ENCODE measurements at places on chromosomes 7 and 10.

DNA sequence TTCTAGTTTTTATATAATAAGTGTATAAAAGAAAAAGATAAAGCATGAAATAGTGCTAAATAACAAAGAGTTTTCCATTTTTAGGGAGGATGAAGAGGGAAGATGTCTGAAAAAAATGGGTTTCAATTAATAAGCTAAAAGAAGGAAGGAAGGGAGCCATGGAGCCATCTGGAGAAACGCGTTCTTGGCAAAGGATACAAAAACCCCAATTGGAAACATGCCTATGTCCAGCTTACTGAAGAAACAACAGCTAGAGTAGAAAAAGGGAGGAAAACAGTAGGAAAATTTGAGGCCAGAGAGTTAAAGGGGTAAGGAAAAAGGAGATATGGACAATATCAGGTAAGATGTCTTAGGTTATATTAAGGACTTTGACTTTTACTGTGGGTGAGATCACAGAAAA is 416.2 kb upstream of the GHITM start:
- no peak for DNase-seq

GRCh38 chr7:52209614-52210013 is 825.8 kb upstream of the POM121L12 start:
- no peak for DNase-seq

DNA sequence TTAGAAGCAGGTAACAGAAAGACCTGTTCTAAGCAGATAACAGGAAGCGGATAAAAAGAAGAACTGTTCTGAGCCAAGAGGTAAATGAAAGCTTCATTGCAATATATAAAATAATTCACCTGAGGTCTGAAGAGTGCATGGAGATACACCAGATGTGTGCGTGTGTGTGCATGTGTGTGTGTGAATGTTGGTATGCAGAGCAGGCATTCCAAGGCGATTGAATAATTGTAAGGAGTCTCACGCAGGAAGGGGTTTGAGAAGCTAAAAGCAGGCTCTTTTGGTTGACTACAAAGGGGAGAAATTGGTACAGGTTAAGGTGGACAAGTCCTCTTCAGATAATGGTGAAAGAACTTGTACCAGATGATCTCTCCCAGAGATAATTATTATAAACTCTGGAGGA is 450.6 kb downstream of the DNAJB9 start:
- no peak for DNase-seq

- peak; percentile 70 for DNase-seq
These were observed 20.6 kb downstream of the CLRN3 start for GRCh38 chr10:127872011-127872761.

DNA sequence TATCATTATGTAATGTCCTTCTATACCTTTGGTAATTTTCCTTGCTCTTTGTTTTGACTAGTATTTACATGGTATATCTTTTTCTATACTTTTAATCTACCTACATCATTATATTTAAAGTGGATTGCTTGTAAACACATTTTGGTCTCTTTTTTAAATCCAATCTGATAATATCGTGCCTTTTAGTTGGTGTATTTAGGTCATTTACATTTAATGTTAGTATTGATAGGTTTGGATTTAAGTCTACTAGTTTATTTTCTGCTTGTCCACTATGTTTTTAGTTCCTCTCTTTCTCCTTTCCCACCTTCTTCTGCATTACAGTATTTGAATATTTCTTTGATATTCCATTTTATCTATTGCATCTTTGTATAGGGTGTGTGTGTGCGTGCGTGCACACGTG is 95.4 kb downstream of the HIBADH start:
- no peak for DNase-seq

GRCh38 chr10:94108200-94108599 is 114.5 kb downstream of the PLCE1 start:
- no peak for DNase-seq

DNA sequence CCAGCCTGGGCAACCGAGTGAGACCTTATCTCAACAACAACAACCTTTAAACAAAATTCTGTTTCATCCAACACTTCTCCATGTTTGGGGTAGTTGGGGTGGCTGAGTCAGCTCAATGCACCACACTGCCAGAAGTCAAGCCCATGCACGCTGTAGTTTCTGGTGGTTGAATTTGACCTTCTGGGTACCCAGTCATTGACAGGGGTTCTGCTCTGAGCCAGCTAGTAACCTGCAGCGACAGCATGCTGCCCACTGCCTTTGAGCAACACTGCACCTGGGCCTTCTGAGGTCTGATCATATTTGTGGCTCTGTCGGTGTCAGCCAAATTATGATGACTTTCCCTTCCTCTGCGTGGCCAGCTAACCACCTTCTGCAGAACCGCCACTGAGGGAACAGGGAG is 84.6 kb upstream of the ZNF438 start:
- DNase-seq = no peak

DNA sequence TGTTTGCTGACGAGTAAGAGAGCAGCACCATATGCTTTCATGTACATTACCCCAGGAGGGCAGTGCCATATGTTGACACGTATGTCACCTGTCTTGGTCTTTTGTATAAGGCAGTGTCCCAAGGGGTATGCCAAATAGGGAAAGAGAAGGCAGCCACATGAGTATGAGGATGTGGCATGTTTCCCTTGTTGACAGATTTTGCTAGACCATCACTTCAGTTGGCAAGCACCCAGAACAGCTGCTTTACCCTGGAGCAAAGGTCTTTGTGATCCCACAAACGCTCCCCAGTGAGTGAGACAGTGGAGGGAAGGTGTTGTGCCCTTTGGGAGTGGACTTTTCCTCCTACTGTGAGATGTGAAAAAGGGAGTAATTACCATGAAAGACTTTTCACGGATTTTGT is 350.1 kb downstream of the ETV1 start:
- no peak for DNase-seq

- no peak for DNase-seq
These were observed 74.5 kb upstream of the LEP start for GRCh38 chr7:128166603-128167041.

DNA sequence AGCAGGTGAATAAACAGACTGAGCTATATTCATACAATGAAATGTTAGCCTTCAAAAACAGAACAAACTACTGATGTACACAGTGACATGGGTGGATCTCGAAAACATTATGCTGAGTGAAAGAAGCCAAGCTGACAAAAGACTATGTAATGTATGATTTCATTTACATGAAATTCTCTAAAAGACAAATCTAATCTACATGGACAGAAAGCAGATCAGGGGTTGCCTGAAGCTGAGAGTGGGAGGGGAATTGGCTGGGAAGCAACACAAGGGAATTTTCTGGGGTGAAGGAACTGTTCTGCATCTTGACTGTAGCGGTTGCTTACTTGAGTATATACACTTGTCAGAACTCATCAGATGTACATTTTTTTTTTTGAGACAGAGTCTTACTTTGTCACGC is 121.7 kb upstream of the SVIL start:
- DNase-seq = no peak

GRCh38 chr10:130763071-130763470 is 548.5 kb downstream of the TCERG1L start:
- DNase-seq = no peak

DNA sequence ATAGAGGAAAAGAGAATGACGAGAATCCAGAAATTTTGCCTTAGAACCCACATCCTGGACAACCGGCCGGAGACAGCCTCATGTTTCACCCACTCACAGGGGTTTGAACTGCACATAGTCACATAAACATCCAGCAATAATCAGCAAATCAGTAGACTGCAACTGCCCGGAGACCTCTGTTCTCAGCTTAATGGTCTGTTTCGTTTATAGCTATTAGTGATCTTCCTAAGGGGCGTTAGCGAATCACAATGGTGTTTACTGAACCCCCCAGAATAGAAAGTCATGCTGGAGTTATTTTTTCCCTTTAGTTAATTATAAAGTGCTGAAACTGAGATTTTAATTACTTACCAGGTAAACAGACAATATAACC is 98.4 kb downstream of the SFMBT2 start:
- DNase-seq = no peak

GRCh38 chr7:19557726-19558465 is 150.9 kb downstream of the POLR1F start:
- no peak for DNase-seq

DNA sequence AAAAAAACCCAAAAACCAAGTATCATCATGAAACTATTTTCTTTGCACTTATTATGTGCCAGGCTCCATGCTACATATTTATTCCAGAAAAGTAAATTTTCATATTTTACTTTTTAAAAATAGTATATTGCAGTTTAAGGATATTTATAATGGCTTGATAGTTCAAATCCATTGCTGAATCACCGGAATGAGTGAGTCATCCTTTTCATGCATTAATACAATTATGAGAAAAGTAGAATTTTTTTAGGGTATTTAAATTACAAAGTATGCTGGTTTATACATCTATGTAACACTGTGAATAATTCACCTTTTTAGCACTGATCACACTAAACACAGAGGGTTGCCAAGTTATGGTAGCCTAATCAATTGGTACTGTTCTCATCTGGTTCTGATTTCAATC is 54.3 kb downstream of the SLC16A9 start:
- no peak for DNase-seq

DNA sequence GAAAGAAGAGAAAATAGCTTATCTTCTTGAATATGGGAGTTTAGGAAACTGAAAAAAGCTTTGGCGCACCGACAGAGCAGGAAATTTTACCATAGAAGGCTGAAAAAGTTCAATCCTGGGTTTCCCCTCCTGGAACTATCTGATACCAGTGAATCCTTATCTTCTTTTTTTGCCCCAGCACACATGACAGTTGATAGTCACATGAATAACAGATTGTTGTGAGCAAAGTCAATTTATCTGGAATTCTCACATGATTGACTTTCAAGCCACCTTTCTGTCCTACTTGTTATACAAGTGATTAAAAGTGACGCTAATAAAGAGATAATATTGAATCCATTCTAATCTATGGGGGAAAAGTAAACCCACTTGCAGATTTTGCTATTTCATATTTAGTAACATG is 365.8 kb upstream of the NPVF start:
- no peak for DNase-seq

DNA sequence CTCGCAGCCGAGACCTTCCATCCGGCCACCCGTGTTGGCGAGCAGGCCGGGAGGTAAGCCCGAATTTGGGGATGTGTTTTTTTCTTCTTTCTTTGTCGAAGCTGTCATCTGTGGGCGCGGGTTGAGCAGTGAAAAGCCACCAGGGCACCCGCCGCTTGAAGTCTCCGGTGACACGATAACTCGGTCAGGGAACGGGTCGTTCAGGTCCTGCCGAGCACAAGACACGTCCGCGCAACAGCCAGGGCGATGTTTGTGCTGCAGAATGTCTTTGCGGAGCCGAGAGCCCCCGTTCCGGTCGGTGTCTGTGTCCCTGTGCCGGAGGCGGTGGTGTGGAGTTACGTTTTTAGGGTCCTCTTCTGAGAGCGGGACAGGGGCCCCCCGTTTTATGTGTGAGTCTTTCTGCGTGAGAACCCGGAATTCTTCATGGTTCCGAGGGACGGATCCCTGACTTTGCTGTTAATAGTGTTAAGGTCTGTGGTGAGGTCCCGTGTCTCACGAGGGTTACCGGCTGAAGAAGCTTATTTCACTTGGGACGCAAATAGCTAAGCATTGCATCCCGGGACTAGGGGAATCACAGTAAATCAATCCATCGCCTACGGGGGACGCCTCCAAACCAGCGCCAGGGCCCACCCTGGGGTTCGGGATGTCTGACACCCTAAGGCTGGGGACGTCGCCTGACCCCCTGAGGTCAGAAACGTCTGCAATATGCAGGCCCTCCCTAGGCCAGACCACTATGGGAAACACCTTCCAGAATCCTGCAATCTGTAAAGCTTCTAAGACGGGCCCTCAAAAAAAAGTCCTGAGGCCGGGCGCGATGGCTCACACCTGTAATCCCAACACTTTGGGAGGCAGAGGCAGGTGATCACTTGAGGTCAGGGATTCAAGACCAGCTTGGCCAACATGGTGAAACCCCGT is 99.5 kb downstream of the ELFN1 start:
- DNase-seq = no peak

GRCh38 chr10:110150046-110150445 is 57.4 kb upstream of the MXI1 start:
- no peak for DNase-seq

DNA sequence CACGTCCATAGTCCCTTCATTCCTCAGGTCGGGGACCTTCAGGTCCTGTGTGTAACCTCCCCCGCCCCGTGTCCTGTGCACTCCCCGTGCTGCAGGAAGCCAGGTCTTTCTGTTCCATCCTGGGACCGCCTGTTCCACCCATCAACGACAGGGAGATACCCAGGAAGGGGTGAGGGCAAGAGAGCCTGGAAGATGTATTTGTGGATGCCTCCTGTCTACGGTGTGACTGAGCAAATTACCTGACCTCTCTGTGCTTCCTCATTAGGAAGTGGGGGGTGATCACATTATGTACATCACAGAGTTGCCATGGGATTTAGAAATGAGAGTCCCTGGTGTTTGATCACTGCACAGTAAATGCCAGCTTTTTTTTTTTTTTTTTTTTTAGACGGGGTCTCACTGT is 46.3 kb downstream of the GRID2IP start:
- no peak for DNase-seq

DNA sequence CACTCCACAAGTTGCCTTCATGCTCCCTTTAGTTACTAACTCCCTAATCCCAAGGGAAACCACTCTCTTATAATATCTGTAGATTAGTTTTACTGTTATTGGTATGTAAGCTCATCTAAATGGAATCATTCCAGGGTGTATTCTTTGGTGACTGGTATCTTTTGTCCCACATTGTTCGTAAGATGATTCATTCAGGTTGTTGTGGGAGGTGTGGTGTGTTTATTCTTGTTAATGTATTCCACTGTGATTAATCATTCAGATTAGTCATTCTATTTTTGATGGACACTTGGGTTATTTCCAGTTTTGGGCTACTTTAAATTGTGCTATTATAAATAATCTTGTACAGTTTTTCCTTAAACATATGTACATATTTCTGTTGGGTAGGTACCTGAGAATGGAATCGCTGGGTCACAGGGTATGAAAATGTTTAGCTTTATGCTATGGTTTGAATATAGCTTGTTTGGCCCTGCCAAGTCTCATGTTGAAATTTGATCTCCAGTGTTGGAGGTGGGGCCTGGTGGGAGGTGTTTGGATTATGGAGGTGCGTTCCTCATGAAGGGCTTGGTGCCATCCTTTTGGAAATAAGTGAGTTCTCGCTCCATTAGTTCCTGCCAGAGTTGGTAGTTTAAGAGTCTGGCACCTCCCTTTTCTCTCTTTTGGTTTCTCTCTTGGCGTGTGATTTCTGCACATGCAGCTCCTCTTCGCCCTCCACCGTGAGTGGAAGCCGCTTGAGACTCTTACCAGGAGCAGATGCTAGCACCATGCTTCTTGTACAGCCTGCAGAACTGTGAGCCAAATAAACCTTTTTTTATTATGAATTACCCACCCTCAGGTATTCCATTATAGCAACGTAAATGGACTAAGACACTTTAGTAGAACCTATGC is 13.8 kb downstream of the BTRC start:
- no peak for DNase-seq

DNA sequence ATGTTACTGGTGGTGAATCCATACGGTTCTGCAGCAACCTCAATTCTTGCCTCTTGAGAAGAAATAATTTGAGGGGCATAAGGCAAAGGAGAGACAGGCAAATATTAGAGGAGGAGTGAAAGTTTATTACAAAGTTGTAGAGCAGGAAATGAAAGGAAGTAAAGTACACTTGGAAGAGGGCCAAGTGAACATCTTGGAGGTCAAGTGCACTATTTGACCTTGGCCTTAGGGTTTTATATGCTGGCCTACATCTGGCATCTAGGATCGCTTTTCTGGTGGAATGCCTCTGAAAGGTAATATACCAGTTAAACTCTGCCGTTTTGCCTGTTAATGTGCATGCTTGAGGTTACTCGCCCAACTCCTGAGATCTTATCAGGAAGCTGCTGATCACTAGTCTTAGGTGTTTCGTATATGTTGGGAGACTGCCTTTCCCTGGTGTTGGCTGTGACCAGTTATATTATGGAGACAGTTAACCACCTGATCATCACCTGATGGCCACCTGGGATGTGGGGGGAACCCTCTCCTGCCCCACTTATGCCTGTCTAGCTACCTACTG is 66.1 kb upstream of the CYP2C18 start:
- no peak for DNase-seq
